ENCODE measurements at places on chromosomes 7 and 10. TPM values are rescaled to one million over a fixed set of nuclear protein-coding genes. Genes with fewer than 3 reads are reported as not detected.

Gene CYP2C9
- not detected for total RNA-seq

Gene NXPH1
- total RNA-seq = not detected

DNA sequence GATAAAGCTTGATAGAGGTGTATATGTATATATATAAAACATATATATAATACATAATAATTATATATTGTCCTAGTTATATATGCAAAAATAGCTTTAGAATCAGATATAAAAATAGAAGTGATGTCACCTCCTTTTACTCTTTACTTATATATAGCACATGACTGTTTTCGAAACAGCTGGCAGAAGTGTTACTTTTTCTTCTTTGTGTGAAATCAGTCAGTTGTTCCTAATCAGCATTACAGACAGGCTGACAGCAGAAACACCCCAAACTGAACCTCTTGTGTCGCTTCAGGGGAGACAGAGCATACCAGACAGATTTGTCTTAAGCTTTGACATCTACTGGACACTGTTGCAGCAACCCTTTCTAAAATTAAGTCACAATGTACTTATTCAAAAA is 684.9 kb upstream of the CELF2 start:
- no peak for DNase-seq

DNA sequence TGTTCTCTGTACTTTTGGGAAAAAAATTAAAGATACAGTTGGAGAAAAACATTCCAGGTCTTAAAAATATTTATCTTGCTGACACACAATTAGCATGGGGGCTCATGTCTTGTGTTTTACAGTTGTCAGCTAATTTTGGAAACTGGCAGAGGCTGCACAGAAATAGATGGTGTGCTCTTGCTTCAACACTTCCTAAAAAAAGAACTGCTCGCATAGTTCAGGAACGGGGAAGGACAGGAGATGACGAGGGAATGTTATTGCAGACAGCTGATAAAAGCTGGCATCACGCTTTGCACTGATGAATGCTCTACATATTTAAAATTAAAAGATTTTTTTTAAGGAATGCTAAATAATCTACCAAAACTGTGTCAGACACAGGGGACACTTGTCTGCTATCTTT is 103.5 kb upstream of the CELF2 start:
- no peak for DNase-seq

- DNase-seq = no peak
These were observed 239.2 kb downstream of the COBL start for GRCh38 chr7:51077316-51077986.
